ENCODE measurements at places on chromosomes 3 and 15.

GRCh38 chr3:64444490-64445108 is 219.3 kb upstream of the PRICKLE2 start:
- DNase-seq, result no peak

DNA sequence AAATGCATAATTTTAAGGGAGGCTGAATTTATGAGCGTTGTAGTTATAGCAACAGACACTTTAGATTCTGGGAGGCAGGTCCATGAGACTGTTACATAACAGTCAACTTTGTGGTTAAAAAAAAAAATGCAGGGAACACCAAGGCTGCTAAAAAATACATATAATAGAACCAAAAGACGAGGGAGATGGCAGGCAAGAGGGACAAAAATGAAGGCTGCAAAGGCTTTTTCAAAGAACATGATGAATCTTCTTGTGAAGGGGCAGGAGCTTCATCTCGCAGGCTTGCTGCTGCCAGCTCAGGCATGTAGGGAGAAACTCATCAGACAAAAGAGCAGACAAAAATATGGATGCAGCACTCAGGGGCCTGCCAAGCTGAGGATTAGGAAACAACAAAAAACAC is 243.9 kb downstream of the SHQ1 start:
- no peak for DNase-seq

GRCh38 chr3:45071075-45071474 is 45.0 kb downstream of the CLEC3B start:
- DNase-seq, result no peak

- DNase-seq, result no peak
Observed at GRCh38 chr15:60044636-60045270, 40.6 kb downstream of the FOXB1 start.

- DNase-seq, result no peak
Observed at GRCh38 chr3:4935347-4935746, 43.9 kb upstream of the BHLHE40 start.

- DNase-seq, result no peak
Observed at GRCh38 chr3:143236226-143236964, 116.8 kb downstream of the CHST2 start.

DNA sequence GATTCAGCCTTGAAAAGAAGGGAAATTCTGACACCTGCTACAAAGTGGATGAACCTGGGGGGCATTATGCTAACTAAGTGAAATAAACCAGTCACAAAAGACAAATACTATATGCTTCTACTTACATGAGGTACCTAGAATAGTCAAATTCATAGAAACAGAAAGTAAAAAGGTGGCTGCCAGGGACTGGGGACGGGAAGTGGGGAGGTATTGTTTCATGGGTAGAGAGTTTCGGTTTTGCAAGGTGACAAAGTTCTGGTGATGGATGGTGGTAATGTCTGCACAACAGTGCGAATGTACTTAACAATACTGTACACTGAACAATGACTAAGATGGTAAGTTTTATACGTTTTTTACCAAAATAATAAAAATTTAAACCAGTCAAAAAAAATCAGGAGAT is 4.8 kb downstream of the IDH2 start:
- DNase-seq, result peak; percentile 66

GRCh38 chr3:61601831-61602230 is 40.5 kb downstream of the PTPRG start:
- DNase-seq, result no peak

DNA sequence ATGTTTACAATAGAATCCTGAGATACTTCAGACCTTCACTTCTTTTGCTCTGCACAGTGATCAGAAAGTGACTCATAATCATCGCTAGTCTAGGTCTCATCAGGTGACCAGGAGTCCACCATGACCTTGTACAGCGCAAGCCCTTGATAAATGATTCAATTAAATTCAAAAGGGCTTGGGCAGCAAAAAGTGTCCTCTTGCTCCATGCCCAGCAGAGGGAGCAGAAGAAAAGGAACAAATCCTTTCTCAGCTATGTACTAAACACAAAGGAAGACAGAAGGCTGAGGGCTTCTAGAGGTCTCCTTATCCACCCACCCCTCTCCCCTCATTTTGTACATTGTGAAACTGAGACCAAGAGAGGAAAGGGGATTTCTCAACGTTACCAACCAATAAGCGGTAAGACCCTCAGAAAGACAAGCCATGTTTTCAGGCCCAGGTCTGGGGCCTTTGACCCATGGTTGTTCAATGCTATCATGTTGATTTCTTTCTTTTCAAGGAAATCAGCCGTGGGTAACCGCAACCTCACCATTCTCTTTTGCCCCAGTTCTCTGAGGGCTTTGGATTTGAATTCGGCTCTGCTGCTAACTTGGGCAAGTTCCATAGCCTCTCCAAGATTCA is 74.8 kb downstream of the AQP9 start:
- DNase-seq, result no peak

DNA sequence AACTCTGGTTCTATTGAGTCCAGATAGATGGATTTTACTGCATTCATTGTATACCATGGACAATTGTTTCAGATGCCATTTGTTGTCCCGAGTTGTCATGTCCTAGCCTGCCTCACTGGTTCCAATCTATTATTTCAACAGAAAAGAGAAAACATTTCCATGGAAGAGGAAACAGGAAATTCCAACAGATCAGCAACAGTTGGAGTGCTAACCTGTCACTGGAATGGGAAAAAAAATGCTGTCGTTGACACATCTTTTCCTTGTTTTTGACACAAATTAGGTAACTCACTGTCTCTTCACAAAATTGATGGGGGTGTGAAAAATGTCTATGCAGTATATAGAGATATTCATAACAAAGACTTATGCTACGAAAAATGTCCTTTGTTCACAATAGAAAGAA is 432.0 kb upstream of the TBL1XR1 start:
- DNase-seq, result no peak

DNA sequence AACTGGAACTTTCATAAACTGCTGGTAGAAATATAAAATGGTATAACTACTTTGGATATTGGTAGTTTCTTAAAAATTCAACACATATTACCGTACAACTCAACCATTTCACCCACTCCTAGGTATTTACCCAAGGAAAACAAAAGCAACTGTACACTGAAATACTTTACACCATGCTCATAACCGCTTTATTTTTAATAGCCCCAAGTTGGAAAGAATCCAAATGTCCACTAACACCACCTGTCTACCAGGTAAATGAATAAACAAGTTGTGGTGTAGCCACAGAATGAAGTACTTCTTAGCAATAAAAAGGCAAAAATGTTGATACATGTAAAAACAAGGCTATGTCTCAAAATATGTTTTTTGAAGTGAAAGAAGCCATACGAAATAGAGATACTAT is 215.9 kb upstream of the PEX5L start:
- DNase-seq, result no peak

GRCh38 chr3:110687138-110687537 is 384.5 kb upstream of the NECTIN3 start:
- no peak for DNase-seq

- no peak for DNase-seq
Observed at GRCh38 chr15:44694416-44694815, 16.7 kb downstream of the PATL2 start.

GRCh38 chr15:87949575-87950223 is 306.8 kb downstream of the NTRK3 start:
- no peak for DNase-seq

GRCh38 chr3:161859865-161860450 is 363.4 kb downstream of the OTOL1 start:
- no peak for DNase-seq

GRCh38 chr3:86937306-86937791 is 53.6 kb downstream of the VGLL3 start:
- no peak for DNase-seq

- DNase-seq, result no peak
Observed at GRCh38 chr3:69330891-69331400, 54.9 kb downstream of the FRMD4B start.
